Endothelial cell of umbilical vein (primary cell): ENCODE measurements at places on chromosomes 11 and 22. TPM values are rescaled to one million over a fixed set of nuclear protein-coding genes. Genes with fewer than 3 reads are reported as not detected.

DNA sequence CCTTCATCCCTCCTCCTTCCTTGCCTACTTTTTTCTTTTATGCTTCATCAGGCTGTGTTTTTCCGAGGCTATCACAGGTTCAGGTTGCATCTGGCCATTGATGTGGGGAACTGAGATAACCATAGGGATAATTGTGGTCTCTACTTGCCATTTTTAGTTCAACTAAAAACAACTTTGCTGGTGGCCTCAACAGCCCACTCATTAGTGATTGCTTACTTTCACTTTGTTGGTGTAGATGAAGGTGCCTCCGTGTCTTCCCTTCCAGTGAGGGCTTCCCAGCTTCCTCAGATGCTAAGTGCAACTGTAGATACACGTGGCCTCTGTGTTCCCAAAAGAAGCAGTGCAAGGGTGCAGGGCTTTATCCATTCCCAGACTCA, 35.0 kb downstream of the KCNJ1 start:
- peak; percentile 33 for DNase-seq
- H3K4me3 ChIP-seq: no peak overlapping the region
- no peaks in the 10 kb centered on the region for H3K27me3 ChIP-seq
- no peaks in the 10 kb centered on the region for H3K36me3 ChIP-seq

DNA sequence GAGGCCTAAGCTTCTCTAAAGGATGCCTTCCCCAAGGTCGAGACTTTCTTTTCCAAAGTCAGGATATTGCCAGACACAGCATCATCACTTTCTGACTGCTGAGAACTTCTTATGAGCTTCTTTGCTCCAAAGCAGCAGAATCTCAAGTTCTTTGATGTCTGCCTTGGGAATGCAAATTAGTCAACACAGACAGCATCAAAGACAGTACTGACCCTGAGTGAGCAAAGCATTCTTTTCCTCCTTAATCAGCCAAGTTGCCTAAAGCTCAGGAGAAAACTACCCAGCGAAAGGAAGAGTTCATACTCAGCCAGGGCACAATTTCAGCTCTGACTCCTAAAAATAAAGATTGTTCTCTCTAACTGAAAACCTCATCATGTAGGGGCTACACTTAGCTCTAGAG, 98.0 kb downstream of the SLC36A4 start:
- DNase-seq: no peak
- no peaks in the 10 kb centered on the region for H3K4me1 ChIP-seq
- H3K36me3 ChIP-seq: no peaks in the 10 kb centered on the region

The OR5A1 gene
- not detected in 2 replicates for total RNA-seq

The ARRB1 gene
- total RNA-seq: 63.9 and 83.7 TPM in 2 replicates
